ENCODE measurements at places on chromosomes 6 and 20.

- DNase-seq = no peak
Observed at GRCh38 chr20:19697415-19697814, 60.6 kb upstream of the RIN2 start.

GRCh38 chr6:90557006-90557405 lies 29.9 kb downstream of the MAP3K7 start:
- DNase-seq = no peak

- DNase-seq = no peak
Observed at GRCh38 chr20:5780846-5781217, 30.6 kb downstream of the SHLD1 start.

DNA sequence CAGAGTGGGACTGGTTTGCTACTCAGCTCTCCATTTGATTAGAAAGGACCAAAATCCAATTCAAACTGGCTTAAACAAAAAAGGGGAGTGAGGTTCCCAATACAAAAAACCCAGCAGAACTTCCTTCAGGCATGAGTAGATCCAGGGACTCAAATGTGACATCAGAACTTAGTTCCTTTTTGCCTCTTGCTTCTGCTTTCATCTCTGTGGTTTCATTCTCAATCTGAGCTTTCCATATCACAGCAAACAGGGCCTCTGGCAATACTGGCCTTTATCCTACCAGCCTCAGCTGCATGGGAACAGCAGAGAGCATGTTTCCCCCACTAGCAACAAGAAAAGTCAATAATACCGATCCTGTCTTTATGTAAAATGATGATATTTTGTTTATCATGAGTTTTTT lies 28.6 kb upstream of the PRELID3B start:
- no peak for DNase-seq

- no peak for DNase-seq
Observed at GRCh38 chr20:31707994-31708735, 14.5 kb downstream of the BCL2L1 start.

DNA sequence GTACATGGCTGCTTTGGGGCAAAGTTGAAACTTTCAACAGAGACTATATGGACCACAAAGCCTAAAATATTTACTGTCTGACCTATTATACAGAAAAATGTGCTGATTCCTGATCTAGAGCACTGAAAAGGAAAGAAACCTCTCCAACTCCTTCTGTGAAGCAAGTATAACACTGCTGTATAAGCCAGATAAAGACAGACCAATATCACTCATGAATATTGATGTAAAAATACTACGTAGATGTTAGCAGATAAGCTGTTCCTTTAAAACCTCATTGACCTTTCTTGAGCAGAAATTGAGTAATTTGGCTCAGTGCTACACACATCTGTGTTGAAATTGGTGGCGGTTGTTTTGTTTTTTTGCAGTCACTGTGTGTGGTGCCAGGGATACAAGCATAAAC lies 69.9 kb upstream of the HDAC2 start:
- DNase-seq = no peak

GRCh38 chr20:15005300-15005986 lies 668.0 kb upstream of the FLRT3 start:
- no peak for DNase-seq

- DNase-seq = no peak
Observed at GRCh38 chr6:53067849-53068361, 2.7 kb downstream of the FBXO9 start.

- DNase-seq = no peak
Observed at GRCh38 chr6:3367630-3368029, 89.2 kb downstream of the SLC22A23 start.

DNA sequence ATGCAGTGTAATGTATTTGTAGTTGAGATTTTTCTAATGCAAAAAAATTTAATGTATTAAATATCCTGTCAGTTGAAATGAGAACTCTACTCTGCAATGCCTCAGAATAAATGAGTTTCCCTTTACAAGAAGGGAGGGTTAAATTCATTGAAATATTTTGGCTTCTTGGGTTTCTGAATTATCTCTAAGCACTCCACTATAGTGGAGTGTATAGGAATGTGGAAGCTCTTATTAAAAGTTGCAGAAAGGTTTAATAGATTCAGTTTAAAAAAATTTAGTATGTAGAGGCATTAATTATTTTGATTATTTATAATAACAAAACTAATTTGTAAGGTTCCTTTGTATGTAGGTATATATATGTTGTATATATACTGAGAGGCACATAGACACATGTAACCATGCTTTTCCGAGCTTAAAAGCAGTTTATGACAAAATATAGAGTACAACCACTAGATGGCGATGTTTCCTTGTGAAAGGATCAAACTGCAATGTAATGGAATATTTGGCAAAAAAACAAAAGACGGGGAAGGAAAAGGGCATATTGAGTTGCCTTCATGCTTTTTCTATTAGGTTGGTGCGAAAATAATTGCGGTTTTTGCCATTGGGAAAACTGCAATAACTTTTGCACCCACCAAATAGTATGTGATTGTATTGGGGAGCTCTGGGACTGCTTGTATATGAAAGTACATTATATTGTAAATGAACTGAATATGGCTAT lies 144.2 kb downstream of the MYO6 start:
- no peak for DNase-seq

- no peak for DNase-seq
Observed at GRCh38 chr6:11628562-11628961, 91.0 kb downstream of the TMEM170B start.

- DNase-seq = no peak
Observed at GRCh38 chr6:84539122-84539856, 225.1 kb downstream of the TBX18 start.

DNA sequence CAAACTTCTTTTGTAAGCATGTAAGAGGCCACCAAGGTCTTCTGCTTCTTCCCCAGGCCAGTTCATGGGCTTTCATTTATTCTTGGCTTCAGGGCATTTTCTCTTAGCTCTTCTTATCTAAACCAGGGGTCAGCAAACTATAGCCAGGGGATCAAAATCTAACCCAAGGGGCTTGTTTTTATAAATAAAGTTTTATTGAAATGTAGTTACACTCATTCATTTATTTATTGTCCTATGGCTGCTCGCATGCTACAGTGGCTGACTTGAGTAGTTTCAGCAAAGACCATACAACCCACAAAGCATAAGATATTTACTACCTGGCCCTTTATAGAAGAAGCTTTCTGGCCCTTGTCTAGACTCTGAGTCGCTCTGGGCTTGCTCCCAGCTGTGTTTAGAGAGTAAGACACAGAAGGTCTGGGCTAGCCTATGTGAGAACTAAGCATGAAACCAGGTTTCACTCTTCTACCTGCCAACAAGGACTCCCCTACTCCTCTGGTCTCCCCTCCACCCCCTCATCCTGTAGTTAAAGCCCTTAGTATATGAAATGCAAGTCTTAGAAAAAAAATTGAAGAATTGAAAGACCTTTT lies 43.2 kb downstream of the KHDC1L start:
- DNase-seq = no peak

- no peak for DNase-seq
Observed at GRCh38 chr20:18609741-18610140, 21.9 kb downstream of the DTD1 start.

DNA sequence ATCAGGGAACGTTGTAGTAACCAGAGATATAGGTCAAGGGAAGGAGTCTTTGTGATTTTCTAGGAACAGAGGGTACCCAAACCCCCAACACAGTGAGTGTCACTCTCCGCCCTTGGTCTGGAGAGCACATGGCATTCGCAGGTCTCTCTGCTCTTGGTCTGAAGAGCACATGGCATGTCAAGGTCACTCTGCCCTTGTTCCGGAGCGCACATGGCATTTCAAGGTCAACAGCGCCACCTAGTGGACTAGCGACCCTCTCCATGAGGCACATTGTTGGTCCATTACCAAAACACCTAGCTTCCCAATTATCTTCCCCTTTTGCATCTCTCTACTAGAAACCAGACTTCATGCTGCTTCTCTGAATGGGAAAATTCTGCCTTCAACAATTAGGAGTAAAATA lies 260.0 kb downstream of the C6orf118 start:
- DNase-seq = peak; percentile 27

DNA sequence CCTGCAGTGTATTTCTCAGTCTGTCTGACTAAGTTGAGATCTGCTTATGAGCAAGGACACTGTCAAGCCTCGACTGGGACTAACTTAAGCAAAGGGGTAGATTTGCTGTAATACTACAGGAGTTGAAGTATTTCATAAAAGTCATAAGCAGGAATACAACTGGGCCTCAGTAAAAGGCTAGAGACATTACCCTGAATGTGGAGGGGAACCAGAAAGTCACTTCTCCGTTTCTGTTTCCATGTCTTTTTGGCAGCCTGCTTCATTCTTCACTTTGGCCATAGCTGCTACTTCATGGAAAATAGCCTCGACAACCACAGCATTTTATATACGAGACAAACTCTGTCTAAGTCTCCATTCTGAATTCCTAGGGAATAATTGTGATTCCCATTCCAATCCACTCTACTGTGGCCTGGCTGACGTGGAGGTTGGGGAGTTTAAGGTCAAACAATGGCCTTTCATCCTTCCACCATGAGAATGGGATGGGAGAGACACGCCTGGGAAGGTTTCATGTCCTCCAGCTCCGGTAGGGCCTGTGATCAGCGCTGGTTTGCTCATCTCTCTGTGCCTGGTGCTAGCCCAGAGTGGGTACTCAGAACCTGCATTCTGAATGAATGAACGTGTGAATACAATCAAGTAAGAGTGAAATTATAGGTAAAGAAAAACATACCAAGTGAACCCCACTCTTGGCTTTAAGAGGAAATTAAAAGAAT lies 37.1 kb upstream of the DUSP22 start:
- no peak for DNase-seq

GRCh38 chr6:101747160-101747559 lies 353.7 kb downstream of the GRIK2 start:
- no peak for DNase-seq

DNA sequence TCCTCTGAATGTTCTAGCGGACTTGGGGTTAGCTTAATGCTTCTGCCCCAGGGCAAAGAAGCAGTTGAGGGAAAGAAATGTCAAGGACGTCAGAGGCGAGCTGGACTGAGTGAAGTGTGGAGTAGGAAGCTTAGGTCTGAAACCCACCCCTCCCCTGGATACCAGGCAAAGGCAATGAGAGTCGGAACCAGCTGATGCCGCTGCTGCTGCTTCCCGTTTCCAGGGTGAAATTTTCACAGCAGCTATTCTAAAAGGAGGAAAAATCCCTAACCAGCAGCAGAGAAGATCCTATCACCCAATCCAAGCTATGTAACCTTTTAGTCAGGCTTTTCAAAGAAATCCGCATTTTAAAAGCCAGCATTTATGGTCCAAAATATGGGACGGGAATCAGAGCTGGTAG lies 564.3 kb downstream of the LMBRD1 start:
- no peak for DNase-seq

DNA sequence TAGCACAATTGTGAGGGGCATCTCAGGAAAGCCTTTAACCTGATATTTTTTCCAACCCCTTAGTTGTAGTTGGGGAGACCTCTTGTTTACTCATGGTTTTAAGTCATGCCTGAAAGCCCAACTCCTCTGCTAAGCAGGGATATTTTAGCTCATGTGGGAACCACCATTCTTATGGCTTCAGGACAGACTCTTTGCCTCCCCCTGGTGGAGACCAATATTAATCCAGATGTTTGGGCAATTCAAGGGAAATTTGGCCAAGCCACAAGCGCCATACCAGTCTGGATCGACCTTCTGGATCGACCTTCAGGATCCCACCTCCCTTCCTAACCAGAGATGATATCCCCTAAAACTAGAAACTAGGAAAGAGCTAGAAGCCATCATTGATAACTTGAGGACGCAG lies 211.2 kb downstream of the C6orf118 start:
- no peak for DNase-seq

- no peak for DNase-seq
Observed at GRCh38 chr6:76701610-76702009, 629.1 kb upstream of the IMPG1 start.

GRCh38 chr20:33681728-33682353 lies 4.3 kb downstream of the E2F1 start:
- no peak for DNase-seq

GRCh38 chr6:44225579-44226325 lies 2.4 kb downstream of the SLC29A1 start:
- no peak for DNase-seq

- DNase-seq = no peak
Observed at GRCh38 chr20:20404633-20405032, 36.7 kb downstream of the INSM1 start.

- DNase-seq = no peak
Observed at GRCh38 chr6:36536873-36537547, 10.3 kb downstream of the STK38 start.

- no peak for DNase-seq
Observed at GRCh38 chr6:85424981-85425380, 24.9 kb upstream of the NT5E start.

DNA sequence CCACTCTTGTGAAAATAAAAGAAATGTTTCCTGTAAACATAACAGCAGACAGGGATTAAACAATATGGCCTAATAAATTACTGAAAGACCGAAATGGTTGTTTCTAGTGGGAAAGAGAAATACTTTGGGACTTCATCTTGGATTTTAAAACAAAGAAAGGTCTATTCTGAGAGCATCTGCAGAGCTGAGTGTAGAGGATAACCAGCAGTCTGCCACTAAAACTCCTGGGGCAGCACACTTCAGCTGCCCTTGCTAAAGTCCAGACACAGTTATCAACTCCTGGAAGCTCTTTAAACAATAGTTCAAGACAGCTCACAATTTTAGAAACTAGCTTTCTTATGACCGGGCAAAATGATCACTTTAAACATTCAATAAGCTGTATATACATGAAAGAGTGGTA lies 38.6 kb downstream of the AKIRIN2 start:
- DNase-seq = no peak

DNA sequence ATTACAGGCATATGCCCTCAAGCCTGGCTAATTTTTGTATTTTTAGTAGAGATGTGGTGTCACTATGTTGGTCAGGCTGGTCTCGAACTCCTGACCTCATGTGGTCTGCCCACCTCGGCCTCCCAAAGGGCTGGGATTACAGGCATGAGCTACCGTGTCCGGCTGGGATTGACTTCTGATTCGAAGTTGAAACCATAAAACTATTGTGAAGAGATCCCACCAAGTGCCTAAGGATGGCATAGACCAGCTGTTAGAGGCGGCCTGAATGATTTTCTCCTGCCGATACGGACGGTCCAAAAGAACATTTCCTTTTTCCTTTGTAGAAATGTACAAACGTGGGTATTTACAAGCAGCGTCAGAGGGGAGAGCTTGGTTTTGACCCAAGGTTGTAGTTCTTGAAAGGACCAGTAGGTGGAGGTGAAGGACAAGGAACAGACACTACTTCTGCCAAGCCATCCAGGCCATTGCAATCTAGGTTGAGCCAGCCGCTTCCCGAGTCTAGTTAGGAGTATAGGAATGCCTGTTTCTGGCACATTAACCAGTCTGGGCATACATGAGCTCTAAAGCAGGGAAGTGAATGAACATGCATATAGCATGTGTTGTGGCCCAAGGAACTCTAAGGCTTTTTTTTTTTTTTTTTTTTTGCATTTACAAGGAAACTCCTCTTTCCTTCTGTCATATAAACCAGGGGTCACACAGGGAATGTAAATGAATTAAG lies 29.0 kb downstream of the MOCS3 start:
- DNase-seq = no peak

DNA sequence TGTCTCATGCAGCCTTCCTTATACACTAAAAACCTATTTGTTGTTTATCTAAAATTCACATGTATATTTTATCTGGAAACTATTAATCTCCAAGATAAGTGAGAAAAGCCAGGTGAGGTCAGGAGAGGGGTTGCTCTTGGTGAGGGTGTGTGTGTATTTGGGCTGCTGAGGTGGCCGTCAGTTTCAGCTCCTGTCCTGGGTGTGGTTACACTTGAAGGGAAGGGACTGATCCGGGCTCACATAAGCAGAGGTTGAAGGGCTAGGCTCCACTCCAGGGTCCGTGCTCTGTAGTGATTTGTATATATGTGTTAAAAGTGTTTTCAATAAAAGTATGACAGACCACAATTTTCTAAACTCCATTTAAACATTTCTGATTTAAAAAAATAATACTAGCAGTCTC lies 13.5 kb upstream of the SNAI1 start:
- DNase-seq = no peak

Data from activated naive CD8-positive, alpha-beta T cell treated with anti-CD3 and anti-CD28 coated beads, Interleukin-2, amount 10 ng/mL, durations not matched to agents 7 days and 5 days (primary cell).